NCI-H524 treated with DMSO at 0.1 percent for 48 hours (cell line): ENCODE measurements at places on chromosomes 3 and 15.

GRCh38 chr15:26772154-26773066 is at the start of gene GABRB3:
TSS of gene GABRB3 (minus strand) at chr15:26773066.
- no peak for DNase-seq

GRCh38 chr3:88641033-88641604 is 466.3 kb upstream of the EPHA3 start:
- no peak for DNase-seq

GRCh38 chr3:21691036-21691435 is 60.0 kb downstream of the ZNF385D start:
- DNase-seq: no peak

- DNase-seq: no peak
Observed at GRCh38 chr15:80173022-80173759, 20.4 kb downstream of the FAH start.

GRCh38 chr3:122690096-122690495 is 9.5 kb downstream of the PARP14 start:
- no peak for DNase-seq

DNA sequence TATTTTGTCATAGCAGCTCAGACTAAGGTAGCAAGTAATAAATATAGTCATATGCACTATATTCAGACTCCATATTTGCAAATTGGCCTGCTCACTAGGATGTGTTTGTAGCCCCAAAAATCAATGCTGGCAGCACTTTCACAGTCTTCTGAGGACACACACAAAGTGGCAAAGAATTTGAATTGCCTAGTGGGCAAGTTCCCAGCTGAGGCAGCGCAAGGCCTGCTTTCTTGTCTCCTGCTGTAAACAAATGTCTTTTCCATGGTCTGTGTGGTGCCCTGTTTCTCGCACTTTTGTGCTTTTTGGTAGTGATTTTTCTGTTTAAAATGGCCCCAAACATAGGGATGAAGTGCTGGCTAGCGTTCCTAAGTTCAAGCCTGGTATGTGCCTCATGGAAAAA is 416.0 kb downstream of the OCA2 start:
- no peak for DNase-seq

DNA sequence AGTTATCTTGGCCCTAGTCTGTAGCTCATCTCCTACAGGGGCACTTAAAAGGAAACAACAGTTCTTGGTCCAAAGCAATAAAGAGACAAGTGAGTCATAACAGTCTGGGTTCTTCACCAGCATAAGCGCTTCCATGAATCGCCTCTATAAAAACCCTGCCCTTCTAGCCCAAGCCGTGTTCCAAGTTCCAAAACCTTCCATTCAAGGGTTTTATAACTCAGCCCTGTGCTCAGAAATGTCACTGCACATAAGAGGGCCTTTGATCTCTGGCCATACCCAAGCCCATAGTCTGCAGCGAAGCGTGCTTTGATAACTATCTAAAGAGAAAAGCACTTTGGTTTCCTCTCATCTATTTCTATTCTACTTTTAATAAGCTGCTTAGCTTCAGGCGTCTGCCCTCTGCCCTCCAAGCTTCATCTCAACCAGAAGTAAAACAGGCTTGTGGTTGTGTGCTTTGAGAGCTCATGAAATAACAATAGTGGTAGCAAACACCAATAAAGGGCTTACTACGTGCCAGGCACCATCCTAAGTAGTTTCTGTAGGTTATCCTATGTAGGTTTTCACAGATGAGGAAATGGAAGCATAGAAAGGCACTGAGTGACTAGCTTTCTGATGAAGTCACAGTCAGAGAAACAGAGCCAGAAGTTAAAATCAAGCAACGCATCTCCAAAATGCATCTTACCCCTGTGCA is 64.0 kb upstream of the AKAP13 start:
- DNase-seq: no peak

DNA sequence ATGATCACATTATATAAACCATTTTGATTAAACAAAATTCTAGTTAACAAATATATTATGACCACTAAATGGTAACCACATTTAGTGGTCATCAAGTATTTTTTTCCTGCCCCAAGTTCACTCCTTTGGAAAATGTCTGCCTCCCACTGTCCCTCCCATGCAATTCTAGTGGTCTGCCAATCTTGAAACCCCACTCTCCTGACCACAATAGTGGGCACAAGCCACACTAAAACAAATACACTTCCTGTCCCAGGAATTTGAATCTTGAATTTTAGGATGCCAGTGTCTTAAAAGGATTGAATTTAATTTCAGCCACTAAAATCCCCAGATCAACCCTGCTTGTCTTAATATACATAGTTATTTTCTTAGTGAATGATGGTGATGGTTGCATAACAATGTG is 14.0 kb upstream of the GPR156 start:
- DNase-seq: no peak

- DNase-seq: peak; percentile 87
Observed at GRCh38 chr15:73305331-73306211, 63.2 kb downstream of the HCN4 start.

- DNase-seq: no peak
Observed at GRCh38 chr3:94179059-94179458, 116.2 kb downstream of the NSUN3 start.

DNA sequence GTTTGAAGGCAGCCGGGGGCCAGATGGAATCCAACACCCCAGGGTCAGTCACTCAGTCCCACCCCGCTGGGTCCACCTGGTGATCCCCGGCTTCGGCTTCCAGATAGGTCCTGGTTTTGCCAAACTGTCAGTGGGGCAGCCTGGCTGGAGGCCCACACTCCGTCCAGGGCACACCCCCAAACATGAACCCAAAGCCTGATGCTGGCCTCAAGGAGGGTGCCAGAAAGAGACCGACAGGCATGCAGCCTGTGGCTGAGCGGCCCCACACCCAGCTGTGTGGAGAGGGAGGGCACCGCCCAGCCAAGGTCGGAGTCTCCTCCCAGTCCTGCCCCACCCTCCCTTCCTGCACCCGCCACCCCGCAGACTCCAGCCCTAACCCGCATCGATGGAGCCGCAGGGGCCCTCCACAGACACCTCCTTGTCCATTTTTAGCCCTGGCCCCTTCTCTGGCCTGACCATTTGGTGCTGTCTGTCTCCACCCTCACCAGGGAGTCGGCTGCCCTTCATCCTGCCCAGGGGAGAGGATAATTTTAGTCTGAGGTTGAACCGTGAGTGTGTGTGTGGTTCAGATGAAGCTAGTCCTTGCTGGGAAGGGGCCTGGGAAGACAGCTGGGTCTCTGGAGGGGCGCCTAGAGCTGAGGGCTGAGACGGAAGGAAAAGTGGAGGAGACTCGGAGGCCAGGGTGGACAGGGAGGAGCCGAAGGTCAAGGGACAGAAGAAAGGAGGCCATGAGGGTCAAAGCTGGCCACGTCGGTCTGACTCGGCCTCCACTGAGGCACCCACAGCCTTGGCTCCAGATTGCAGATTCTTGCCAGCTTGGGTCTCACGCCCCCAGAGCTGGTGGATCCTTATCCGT is 23.1 kb downstream of the TNK2 start:
- no peak for DNase-seq

GRCh38 chr3:97917813-97918536 is 54.3 kb downstream of the RIOX2 start:
- no peak for DNase-seq

- no peak for DNase-seq
Observed at GRCh38 chr3:16084887-16085286, 89.6 kb upstream of the GALNT15 start.

DNA sequence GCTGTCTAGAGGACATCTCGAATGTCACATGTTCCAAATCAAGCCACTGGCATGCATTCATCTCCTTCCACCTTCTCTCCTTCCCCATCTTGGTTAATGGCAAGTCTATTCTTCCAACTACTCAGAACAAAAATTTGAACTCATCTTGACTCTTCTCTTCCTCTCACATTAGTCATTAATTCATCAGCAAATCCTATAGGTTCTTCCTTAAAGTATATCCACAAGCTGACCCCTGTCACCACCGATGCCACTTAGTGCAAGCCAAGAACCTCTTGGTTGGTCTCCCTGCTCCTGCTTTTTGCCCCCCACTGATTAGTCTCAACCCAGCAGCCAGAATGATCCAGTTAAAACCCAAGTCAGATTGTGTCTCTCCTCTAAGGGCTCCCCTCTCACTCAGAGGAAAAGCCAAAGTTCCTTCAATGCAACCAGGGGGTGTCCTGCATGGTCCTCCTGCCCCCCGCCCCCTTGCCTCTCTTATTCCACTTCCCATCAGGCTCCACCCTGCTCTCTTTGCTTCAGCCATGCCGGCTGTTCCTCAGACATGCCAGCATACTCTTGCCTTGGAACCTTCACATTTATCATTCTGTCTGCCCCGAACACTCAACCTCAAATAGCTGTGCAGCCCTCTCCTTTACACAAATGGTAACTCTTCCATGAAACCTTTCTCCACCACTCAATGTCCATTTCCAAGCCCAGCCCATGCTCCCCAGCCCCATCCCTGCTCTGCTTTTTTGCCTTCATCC is 1.0 kb upstream of the GALNT15 start:
- DNase-seq: no peak

DNA sequence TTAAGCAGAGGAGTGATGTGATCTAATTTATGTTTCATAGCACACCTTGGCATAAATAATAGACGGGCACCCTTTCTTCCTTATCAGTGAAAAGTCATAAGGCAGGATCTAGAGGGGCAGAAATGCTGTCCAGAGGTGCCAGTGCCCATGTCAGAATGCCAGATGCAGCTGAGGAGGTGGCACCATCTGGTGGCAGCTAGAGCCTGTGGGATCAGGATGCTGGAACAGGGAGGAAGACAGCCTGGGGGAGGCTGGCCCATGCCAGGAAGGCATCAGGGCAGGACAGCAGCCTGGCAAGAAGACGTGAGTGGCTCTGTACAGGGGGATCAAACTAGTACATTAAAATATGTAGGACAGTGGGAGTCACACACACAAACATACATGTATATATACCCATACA is 16.5 kb downstream of the MYH15 start:
- DNase-seq: peak; percentile 28

DNA sequence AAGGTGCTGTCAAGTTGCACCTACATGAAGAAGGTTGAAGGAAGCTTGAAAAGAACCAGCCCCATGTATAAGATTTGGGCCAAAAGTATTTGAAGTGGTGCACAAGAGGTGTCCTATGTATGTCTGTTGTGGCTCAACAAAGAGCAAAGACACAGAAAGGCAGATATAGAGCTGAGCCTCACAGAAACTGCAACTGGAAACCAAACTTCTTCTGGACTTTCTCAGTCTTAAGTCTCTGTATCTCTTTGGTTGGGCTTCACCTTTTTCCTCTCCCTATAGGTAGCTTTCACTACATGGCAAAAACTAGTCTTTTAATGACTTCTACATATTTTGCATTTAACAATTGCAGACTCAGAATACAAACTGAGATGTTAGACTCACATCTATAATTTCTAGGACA is 8.8 kb upstream of the CMC1 start:
- no peak for DNase-seq

- DNase-seq: no peak
Observed at GRCh38 chr3:27324686-27325085, 44.5 kb downstream of the NEK10 start.

GRCh38 chr3:71103430-71103921 is 480.1 kb downstream of the FOXP1 start:
- no peak for DNase-seq

GRCh38 chr15:52214553-52214952 is 23.4 kb upstream of the GNB5 start:
- no peak for DNase-seq
